ENCODE measurements at places on chromosomes 12 and 14. TPM values are rescaled to one million over a fixed set of nuclear protein-coding genes. Genes with fewer than 3 reads are reported as not detected.

FSCB gene
- not detected for total RNA-seq

MLH3 gene
- total RNA-seq = 48.7 TPM

SMARCC2 gene
- 86.4 TPM for total RNA-seq

HAL gene
- total RNA-seq = 1.3 TPM

GPR68 gene
- not detected for total RNA-seq

PRIMA1 gene
- not detected for total RNA-seq

NRXN3 gene
- total RNA-seq = not detected

PTPN21 gene
- 4.0 TPM for total RNA-seq

AICDA gene
- total RNA-seq = not detected

STX2 gene
- 9.7 TPM for total RNA-seq

KRT6A gene
- total RNA-seq = 55.9 TPM

CACNA2D4 gene
- not detected for total RNA-seq

SRRM4 gene
- not detected for total RNA-seq

GRCh38 chr14:103483600-103483999 is 39.0 kb downstream of the CKB start:
- peak overlapping the region; percentile 25 for H3K27ac ChIP-seq

DNA sequence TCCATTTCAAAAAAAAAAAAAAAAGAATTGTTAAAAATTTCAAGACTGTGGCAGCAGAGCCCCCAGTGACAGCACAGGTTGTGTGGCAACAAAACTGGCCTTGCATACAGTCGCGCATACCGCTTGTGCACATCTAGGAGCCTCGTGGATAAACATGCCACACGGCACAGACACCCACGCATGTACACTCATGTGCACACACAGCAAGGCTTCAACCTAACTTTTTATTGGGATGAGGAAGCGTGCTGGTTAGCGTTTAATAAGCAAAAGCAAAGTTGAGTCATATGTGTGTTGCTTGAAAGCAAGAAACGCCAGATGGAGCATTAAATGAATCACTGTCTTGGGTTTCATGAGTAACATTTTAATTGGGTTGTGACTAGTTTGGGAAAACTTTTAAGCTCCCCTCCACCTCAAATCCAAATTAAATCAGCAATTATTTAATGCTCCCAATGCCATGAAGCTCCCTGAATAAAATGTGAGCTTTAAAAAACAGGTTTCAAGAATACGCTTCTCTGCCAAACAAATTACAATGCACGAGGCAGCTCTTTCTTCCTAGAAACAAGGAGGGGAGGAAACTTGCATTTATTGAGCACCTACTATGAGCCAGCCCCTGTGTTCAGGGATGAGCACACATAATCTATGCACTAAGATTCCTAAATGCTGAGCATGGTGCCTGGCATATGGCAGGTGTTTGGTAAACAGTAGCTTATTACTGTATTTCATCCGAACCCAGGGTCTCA is 35.7 kb upstream of the EML1 start:
- H3K4me1 ChIP-seq = peaks cover 59% of the 10 kb centered on the region
- no peaks in the 10 kb centered on the region for H3K36me3 ChIP-seq
- H3K27me3 ChIP-seq = no peaks in the 10 kb centered on the region
- H3K4me3 ChIP-seq = no peak overlapping the region
- no peak for DNase-seq

DNA sequence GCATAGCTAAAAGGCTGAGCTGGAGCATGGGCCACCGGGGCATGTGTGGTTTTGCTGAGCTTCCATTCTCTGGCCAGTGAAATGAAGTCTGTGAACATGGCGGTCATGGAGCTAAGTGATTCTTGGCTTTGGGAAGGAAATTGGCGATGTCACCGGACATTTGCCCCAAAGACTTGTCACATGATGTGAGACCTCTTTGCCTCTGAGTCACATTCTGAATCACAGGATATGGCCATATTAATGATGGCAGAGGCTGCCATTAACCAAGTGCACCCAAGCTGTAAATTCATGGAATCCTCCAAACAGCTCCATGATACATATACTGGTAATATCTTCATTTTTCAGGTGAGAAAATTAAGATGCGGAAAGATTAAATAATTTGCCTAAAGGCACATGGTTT is 27.4 kb upstream of the BATF start:
- H3K36me3 ChIP-seq = no peaks in the 10 kb centered on the region
- H3K4me3 ChIP-seq = no peak overlapping the region
- H3K27ac ChIP-seq = no peak overlapping the region
- H3K27me3 ChIP-seq = no peaks in the 10 kb centered on the region
- H3K4me1 ChIP-seq = peaks cover 4% of the 10 kb centered on the region

GRCh38 chr14:28057359-28058296 is 709.0 kb upstream of the FOXG1 start:
- H3K4me3 ChIP-seq = peak overlapping the region; percentile 31
- no peak for DNase-seq
- H3K27ac ChIP-seq = no peak overlapping the region

GRCh38 chr12:56358836-56359532 is 923 bp downstream of the STAT2 start:
- H3K27me3 ChIP-seq = no peaks in the 10 kb centered on the region
- DNase-seq = peak; percentile 62
- H3K27ac ChIP-seq = peak overlapping the region; percentile 61
- H3K4me1 ChIP-seq = peaks cover 17% of the 10 kb centered on the region
- H3K4me3 ChIP-seq = peak overlapping the region; percentile 79
- H3K36me3 ChIP-seq = no peaks in the 10 kb centered on the region

DNA sequence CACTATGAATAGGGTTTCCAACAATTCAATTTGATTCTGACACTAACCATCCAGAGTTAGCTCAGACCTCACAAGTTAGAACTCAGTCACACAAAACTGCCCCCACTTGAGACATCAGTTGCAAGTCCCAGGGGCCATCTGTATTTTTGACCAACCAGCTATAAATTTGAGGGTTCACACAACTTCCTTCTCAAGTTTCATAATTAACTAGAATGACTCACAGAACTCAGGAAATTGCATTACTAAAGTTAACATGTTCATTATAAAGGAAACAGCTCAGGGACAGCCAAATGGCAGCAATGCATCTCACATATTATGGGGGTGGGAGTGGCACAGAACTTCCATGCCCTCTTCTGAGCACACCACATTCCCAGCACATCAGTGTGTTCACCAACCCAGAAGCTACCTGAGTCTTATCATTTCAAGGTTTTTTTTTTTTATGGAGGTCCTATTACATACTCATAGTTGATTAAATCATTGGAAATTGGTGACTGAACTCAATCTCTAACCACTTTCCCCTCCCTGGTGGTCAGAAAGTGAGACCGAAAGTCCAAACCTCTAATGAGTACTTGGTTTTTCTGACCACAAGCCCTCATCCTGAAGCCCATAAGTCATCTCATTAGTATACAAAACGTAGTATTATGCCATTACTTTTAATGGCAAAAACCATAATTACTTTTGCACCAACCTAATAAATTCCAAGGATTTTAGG is 1721.5 kb upstream of the SEL1L start:
- no peak for DNase-seq
- no peaks in the 10 kb centered on the region for H3K36me3 ChIP-seq
- H3K27me3 ChIP-seq = no peaks in the 10 kb centered on the region
- no peaks in the 10 kb centered on the region for H3K4me1 ChIP-seq
- no peak overlapping the region for H3K4me3 ChIP-seq
- no peak overlapping the region for H3K27ac ChIP-seq

GRCh38 chr12:90077756-90078155 is 369.1 kb upstream of the ATP2B1 start:
- H3K27ac ChIP-seq = no peak overlapping the region
- H3K4me1 ChIP-seq = no peaks in the 10 kb centered on the region
- no peak for DNase-seq
- H3K36me3 ChIP-seq = no peaks in the 10 kb centered on the region

GRCh38 chr12:101939856-101940265 is 62.5 kb downstream of the DRAM1 start:
- no peaks in the 10 kb centered on the region for H3K36me3 ChIP-seq
- H3K27ac ChIP-seq = no peak overlapping the region
- H3K27me3 ChIP-seq = no peaks in the 10 kb centered on the region
- peak; percentile 39 for DNase-seq
- H3K4me3 ChIP-seq = no peak overlapping the region

GRCh38 chr14:77325746-77326094 is 4.9 kb downstream of the GSTZ1 start:
- H3K27me3 ChIP-seq = no peaks in the 10 kb centered on the region
- no peaks in the 10 kb centered on the region for H3K36me3 ChIP-seq
- no peak for DNase-seq
- H3K27ac ChIP-seq = no peak overlapping the region
- H3K4me3 ChIP-seq = no peak overlapping the region
- peaks cover 8% of the 10 kb centered on the region for H3K4me1 ChIP-seq

DNA sequence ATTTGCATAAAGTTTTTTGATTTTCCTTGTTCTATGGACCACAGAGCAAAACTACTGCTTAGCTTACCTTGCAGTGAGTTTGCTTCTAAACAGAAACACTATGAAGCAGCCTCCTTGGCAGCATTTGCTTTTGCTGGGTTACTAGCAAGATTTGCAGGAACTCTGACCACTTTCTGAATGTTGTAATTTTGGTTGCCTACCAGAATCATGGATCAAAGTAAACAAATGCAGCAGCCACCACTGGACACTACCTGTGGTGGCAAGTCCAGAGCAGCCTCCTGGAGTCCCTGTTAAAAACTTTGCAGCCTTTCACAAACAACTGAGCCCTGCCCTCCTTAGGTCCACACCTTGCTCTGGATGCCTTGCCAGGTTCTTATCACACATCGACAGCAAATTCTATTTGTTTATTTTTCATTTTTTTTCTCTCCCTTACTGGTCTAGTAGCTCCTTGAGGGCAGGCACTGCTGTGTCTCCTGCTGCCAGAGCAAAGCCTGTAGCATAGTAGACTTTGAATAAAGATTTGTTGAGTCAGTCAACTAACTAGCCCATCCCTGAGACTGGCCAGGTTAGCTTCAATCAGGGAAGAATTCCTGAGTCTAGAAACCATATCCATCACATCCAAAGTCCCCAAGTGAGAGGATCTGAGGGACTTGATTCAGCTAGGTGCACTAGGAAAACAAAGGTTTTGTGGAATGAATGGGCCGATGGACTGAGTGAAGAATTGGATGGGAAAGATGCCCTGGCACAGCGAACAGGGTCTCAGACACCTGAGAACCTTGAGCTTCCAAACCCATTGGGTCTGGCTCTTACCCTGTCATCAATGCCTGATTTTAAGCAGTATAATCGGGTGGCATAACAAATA is 5.7 kb downstream of the TTC6 start:
- H3K27ac ChIP-seq = no peak overlapping the region
- DNase-seq = no peak
- H3K36me3 ChIP-seq = no peaks in the 10 kb centered on the region
- H3K4me3 ChIP-seq = peak overlapping the region; percentile 78
- no peaks in the 10 kb centered on the region for H3K27me3 ChIP-seq

DNA sequence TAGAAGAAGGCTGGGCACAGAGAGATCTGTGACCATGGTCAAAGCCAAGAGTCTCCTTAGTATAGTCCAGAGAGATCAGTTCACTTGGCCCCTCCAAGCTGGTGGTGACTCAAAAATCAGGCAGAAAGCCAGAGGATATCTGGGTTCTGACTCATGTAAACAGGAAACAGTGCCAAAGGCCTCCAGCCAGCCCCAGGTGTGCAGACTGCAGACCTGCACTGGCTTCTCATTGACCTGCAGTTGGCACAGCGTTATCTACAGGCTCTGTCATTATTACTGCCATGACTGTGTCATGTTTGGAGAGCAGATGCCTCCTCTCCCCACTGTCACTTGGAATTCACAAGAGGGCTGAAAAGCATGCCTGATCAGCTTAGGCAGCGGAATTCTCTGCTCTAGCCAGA is 295.7 kb upstream of the PRKD1 start:
- H3K36me3 ChIP-seq = no peaks in the 10 kb centered on the region
- DNase-seq = peak; percentile 93
- peak overlapping the region; percentile 76 for H3K27ac ChIP-seq
- H3K4me1 ChIP-seq = peaks cover 50% of the 10 kb centered on the region
- no peaks in the 10 kb centered on the region for H3K27me3 ChIP-seq

DNA sequence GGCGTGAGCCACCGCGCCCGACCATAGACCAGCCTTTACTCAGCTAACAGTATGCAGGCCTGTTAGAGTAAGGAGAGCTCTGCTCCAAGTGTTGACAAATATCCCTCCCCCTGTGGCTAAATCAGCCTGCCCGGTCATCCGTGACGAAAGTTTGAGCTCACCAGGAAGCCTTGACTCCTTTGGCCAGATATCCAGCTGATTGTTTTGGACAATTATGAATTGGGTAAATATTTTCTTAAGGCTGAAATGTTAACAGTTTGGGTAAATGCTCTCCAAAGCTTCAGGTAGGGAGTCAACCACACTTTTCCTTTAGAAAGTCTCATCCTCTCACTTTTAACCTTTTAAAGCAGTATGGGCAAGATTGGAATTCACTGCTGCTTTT is 157.9 kb downstream of the PAWR start:
- peaks cover 22% of the 10 kb centered on the region for H3K4me1 ChIP-seq
- H3K27me3 ChIP-seq = no peaks in the 10 kb centered on the region
- DNase-seq = peak; percentile 65
- no peaks in the 10 kb centered on the region for H3K36me3 ChIP-seq

DNA sequence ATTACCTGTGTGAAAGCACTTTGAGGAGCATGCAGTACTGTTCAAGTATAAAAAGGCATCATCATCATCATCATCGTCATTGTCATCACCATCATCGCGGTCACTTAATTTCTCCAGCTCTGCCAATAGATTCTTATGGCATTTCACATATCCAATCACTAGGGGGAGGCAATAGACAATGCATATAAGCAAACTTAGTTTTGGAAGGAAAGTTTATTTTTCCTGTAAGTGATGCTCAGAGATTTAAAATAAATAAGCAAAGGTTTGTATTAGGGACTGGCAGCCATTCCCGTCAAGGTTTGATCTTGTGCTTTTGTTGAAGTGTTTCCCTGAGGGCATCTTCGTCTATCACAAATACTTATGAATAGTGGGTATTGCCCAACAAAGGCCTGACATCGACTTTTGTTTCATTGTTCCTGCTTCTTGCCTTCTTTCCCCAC is 127.4 kb downstream of the KTN1 start:
- H3K27ac ChIP-seq = no peak overlapping the region
- H3K4me1 ChIP-seq = no peaks in the 10 kb centered on the region
- H3K4me3 ChIP-seq = no peak overlapping the region
- no peak for DNase-seq

GRCh38 chr12:113457710-113458109 is 14.0 kb downstream of the LHX5 start:
- H3K36me3 ChIP-seq = no peaks in the 10 kb centered on the region
- no peak for DNase-seq
- H3K27ac ChIP-seq = no peak overlapping the region
- H3K27me3 ChIP-seq = no peaks in the 10 kb centered on the region
- no peak overlapping the region for H3K4me3 ChIP-seq

GRCh38 chr14:79947440-79948054 is 263.8 kb downstream of the DIO2 start:
- no peaks in the 10 kb centered on the region for H3K36me3 ChIP-seq
- no peak overlapping the region for H3K4me3 ChIP-seq
- H3K27me3 ChIP-seq = peaks cover 9% of the 10 kb centered on the region
- no peak overlapping the region for H3K27ac ChIP-seq
- H3K4me1 ChIP-seq = no peaks in the 10 kb centered on the region

GRCh38 chr14:69034612-69035262 is 55.6 kb upstream of the ACTN1 start:
- H3K36me3 ChIP-seq = no peaks in the 10 kb centered on the region
- H3K27me3 ChIP-seq = no peaks in the 10 kb centered on the region
- no peak overlapping the region for H3K4me3 ChIP-seq
- peaks cover 12% of the 10 kb centered on the region for H3K4me1 ChIP-seq
